ENCODE measurements at places on chromosomes 11 and 22.

GRCh38 chr11:1560002-1560648 lies 11.9 kb downstream of the DUSP8 start:
- DNase-seq, result no peak

DNA sequence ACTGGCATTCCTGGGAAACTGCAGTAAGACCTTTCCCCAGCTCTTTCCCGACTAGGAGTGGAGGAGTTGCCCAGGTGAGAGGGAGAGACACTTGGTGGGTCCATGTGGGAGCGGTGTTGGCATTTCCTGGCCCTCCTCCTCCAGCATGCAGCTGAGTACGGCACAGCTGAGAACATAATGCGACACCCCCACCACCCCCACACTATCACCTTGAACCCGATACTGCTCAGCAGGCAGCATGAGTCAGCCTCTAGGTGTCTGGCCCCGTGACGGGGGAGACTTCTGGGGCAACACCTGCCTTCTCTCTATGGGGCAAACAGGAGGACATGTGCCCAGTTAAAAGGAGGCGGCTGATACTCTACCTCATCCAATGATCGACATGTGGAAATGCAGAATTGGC lies 64.4 kb downstream of the PKNOX2 start:
- DNase-seq, result no peak

DNA sequence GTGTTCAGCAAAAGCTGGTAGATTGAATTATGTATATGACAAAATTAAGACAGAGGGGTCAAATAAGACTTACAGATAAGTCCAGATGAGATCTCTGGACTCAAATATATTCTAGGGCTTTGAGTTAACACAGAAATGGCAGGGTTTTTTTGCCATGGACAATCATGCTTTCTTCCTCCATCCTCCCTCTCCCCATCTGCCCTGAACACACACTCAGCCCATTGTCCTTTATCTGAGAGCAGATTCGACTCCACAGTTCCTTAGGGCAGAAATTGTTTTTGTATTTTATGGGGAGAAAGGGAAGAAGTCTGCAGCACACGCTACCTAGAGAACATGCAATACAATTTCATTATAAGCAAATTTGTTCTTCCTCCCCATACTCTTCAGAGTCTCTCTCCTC lies 86.8 kb downstream of the SLC1A2 start:
- DNase-seq, result no peak

GRCh38 chr11:16778876-16779275 lies 40.4 kb downstream of the C11orf58 start:
- no peak for DNase-seq

GRCh38 chr11:47852053-47852452 lies 3.9 kb upstream of the NUP160 start:
- DNase-seq, result no peak

DNA sequence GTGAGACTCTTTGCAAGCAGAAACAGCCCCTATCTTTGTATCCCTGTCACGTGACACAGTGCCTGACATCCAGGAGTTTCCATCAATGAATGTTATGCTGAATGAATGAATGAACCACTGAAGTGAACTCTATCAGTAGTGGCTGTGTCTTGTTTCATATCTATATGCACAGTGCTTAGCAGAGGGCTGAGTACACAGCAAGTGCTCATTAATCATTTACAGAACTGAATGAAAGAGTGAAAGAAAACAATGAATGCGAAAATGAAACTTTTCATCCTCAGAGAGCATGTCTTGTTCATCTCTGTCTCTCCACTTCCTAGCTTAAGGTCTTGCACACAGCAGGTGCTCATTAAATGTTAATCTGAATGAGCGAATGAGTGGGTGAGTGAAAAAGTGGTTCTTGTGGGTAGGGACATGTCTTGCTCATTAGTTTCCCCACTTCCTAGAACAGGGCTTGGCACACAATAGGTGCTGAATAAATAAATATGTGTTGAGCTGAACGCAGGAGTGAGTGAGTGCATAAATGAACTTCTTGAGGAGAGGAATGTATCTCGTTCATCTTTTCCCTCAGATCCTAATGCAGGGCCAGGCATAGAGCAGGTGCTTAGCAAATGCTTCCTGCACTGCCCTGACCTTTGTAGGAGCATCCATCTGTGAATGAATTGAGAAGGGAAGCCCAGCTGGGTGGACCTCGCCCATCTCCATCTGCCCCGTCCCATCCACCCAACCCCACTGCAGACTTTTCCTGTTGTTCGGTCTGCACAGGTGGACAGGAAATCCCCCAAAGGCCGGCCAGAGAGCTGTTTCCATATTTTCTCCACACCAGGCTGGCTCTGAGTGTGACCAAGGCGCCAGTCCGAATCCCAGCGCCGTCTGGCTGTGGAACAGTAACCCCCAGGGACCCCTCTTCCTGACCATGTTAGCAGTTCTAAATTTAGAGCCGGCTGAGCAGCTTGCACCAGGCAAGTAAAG lies 113.4 kb upstream of the CRYBB3 start:
- no peak for DNase-seq

GRCh38 chr11:85918910-85919794 lies 64.0 kb downstream of the CCDC83 start:
- DNase-seq, result no peak

DNA sequence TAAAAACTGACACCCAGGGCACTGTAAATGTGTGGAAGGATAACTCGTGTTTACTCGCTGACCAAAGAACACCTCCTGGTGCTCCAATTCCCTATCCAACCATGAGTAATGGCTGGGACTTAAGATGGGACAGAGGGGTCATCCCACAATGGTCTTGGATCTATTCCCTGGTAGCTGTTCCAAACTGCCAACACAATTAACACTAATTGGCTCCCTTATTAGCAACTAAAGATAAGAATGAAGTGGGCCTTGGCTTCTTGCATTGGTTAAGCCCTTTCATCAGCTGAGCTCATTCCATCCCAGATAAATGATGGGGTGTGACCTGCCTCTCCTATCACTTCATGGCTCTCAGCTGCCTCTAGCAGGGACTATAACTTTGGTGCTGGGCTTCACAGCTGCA lies 1.5 kb upstream of the SIK3 start:
- no peak for DNase-seq

DNA sequence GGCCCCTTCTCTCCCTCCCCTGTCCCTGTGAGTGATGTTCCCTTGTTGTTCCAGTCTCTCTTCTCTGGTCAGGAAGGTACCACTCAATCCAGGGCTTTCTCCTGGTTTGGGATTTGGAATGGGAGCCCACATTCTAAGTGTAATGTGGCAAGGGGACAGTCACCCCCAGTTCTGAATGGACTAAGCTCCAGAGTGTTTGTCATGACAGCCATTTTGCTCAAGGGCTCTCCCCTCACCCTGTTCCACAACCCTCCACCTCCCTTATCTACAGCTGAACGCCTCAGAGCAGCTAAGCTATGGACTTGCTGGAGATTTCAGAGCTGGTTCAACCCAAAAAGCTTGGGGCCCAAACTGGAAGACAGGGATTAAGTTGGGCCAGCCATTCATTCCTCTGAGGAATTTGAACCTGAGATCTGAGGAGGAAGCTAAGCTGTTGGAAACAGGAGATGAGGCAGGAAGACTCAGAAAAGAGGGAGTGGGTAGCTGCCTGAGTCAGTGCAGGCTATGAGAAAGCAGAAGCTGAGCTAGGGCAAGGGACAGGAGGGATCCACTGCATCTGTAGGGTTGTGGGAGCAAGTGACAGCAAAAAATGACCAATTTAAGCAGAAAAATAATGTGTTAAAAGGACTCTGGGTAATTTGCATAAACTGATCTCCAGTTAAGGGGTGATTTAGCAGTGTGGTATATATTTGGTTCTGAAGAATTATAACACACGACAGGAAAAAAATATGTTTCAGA lies 22.9 kb upstream of the FCHSD2 start:
- DNase-seq, result no peak

GRCh38 chr11:16977994-16978315 lies 36.3 kb downstream of the PLEKHA7 start:
- DNase-seq, result no peak

DNA sequence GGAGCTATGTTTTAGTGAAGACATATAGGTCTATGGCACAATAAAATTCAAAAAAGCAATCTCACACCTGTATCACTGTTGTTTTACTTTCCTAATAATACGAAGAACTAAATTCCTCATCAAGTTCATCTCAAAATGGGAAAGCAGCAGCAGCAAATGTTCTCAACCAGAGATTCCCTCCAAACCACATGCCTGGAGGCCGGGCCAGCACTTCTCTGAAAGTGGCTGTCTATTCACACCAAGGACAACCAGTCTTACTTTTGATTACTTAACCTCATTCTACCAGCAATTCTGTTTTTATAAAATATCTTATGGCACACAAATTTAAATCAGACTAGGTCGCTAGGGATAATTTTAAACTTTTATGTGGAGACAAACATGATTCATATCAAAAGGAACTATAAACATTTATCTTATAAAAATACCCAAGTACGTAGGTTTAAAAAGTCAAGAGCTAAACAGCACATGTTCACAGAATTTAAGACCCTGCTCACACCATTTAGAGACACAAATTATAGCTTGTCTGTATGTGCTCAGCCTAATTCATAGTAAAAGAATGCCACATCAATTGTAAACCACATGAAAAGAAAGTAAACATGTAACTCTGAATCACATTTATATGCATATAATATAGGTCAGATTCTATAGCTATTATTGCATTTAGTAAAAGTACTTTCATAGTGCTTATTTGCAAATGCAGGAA lies 46.1 kb downstream of the RRAS2 start:
- DNase-seq, result no peak

GRCh38 chr11:28792856-28793255 lies 684.7 kb downstream of the METTL15 start:
- DNase-seq, result no peak

GRCh38 chr11:12119502-12119901 lies 9.1 kb downstream of the MICAL2 start:
- no peak for DNase-seq

DNA sequence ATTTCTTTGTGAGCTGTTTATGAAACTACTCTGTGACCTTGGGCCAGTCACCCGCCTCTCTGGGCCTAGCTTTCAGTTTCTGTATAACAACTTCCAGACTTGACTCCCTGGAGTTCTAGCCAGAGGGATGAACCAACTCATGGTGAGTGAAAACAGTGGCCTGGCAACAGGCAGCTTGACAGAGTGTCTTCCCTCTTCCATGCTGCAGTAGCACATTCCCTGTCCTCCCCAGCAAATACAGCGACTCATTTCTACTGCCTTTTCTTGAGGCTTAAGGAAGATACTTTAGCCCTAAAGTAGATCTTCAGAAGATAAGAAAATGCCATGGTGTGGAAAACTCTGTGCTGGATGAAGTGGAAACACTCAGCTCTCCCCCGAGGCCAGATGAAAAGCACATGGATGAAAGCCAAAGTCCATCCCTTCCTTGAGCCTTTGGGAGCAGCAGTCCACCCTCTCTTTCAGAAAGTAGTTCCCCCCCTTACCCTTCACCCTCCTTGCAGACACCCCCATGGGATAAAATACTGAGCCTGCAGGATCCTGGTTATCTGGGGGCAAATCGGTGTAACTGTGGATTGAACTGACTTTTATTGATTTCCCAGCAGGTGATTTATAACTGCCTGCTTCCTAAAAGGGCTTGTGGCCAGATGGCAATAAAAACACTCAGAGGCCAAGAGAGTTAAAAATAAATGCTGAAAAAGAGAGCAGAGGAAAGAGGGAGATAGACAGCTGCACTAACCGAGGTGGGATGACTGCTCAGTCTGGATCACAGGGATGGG lies 24.1 kb downstream of the IRAG1 start:
- no peak for DNase-seq

DNA sequence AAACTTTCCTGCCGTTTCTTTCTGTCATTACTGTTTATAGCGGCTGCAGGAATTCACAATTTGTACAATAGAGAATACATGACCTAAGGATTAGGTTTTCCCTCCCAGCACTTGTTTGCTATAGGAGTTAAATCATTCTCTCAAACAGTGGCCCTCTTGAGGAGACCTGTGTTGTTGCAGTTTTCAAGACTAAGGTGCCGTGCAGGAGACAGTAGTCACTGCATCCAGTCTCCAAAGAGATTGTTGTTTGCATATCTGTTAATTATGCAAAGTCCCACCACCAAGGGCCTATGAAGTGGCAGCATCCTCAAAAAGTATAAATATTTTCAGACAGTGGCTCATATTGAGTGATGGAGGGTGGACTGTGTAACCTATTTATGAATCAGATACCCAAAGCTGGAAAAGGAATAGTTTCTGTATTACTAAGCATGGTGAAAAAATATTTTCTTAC lies 2.3 kb downstream of the PRSS23 start:
- peak; percentile 23 for DNase-seq

DNA sequence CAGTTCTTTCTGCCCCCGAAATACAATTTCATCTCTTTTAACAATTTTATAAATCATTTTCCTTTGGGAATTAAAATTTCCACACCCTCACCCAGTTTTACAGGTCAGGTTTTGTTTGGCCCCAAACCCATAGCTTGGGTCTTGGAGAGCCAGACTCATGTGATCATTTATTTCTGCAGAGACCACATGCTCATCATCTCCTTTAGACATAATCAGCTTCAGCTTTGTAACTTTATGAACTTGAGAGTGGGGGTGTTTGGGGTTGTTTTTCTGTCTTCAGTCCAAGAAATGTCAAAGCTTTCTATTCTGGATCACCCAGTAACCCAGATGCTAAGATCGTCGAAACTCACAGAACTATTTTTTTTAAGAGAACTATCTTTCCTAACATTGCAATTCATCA lies 70.9 kb downstream of the DBX1 start:
- no peak for DNase-seq

DNA sequence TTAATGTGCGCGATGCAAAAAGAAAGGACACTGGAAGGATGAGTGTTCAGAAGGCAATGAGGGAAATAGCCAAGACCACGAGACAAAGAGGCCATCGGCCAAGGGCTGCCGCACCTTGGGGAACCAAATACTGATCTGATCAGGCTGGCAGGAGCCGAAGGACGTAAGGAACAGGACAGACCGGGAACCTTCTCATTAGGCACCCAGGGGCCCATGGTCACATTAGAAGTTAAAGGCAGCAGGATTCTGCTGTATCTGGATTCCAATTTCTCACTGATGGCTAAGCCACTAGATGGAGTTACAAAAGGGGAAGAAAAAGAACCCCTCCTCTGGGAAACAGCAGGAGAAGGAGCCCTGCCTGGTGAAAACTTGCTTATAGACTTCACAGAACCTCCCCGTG lies 28.8 kb upstream of the CPT1A start:
- no peak for DNase-seq

GRCh38 chr22:29511126-29511862 lies 31.3 kb downstream of the NEFH start:
- DNase-seq, result no peak

DNA sequence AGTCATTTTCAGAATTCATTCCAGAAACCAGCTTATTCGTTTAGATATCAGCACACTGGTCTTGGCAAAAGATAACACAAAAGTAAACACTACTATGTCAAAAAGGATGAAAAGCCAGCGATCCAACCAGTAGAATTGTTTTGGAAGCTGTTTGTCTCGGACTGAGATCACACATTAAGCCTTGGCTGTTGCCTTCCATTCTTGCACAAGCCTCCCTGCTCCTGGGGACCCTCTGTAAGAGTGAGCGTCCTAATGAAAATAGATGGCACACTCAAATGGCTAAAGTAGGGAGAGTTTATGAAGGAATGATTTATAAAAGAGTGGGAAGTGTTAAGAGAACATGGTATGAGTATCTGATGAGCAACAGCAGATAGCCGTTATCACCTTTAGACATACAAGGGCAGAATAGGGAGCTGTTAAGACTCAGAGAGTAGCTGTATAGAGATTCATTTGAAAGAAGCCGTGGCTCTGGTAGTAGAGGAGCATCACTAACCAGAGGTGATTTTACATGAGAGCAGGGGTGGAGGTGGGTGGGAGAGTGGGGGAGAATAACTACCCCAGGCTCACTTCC lies 25.2 kb downstream of the PDE3B start:
- DNase-seq, result no peak

- DNase-seq, result no peak
Observed at GRCh38 chr11:84173078-84173477, 886.9 kb upstream of the CCDC90B start.

- DNase-seq, result no peak
Observed at GRCh38 chr22:20571531-20572007, 64.2 kb downstream of the MED15 start.

Measured in AG09319 (cell line).